ENCODE measurements at places on chromosomes 2 and 18.

DNA sequence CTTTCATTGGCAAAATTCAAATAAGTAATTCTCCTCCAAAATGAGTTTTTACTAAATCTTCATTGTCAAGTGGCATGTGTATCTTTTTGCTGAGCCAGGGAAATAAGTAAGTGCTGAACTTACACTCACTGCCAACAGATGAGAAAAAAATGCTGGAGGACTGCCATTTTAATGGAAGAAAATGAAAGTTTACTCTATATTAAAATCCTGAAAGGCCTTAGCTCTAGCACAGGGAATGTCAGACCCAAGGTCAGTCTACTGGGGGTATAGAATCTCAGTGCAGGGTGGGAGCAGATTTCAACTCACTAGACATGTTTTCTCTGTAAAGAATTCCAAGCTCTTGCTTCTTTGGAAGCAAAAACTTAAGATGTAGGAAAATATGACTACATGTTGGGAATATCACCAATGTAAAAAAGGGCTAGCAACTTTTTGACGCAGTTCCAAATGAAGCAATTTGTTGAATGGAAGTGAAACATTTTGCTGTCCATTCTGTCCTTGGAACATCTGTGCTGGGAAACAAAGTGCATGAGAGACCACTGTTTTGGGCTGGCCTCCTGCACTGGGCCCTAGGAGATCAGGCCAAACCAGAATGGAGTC is 127.0 kb downstream of the ST6GAL2 start:
- no peak for DNase-seq

DNA sequence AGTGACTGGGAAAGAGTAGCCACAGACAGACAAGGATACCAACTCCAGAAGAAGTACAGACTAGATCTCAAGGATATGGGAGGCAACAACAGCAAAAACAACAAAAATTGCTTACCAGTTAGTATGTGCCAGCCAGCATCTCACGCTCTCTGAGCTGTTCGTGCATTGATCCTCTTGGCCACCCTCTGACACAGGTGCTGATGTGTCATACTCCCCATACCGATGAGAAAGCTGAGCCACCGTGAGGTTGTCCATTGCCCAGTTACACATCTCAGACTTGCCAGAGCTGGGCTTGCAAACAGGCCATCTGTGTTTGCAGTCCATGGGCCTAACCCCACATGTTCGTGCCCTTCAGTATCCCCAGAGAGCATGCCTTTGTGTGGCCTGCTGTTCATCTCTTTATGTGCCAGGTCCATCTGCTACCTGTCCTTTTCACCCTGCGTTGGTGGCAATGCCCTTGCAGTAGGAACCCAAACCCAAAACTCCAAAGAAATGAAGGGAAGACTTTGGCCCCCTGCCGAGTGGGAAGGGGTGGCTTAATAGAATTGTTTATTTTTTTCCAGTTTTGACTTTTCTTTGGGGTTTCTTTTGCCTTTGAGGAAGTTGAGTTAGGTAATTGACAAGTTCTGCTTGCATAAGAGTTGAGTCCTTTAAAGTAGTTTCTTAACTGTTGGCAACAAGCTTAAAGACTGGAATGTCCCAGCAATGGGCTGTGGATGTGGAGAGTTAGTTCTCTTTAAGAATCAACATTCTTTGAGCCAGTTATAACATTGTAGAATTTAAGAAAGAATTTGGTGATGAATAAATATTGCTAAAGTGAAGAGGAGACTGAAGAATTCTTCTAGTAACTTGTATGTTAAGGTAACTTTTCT is 46.7 kb downstream of the LYPD6B start:
- DNase-seq, result no peak

DNA sequence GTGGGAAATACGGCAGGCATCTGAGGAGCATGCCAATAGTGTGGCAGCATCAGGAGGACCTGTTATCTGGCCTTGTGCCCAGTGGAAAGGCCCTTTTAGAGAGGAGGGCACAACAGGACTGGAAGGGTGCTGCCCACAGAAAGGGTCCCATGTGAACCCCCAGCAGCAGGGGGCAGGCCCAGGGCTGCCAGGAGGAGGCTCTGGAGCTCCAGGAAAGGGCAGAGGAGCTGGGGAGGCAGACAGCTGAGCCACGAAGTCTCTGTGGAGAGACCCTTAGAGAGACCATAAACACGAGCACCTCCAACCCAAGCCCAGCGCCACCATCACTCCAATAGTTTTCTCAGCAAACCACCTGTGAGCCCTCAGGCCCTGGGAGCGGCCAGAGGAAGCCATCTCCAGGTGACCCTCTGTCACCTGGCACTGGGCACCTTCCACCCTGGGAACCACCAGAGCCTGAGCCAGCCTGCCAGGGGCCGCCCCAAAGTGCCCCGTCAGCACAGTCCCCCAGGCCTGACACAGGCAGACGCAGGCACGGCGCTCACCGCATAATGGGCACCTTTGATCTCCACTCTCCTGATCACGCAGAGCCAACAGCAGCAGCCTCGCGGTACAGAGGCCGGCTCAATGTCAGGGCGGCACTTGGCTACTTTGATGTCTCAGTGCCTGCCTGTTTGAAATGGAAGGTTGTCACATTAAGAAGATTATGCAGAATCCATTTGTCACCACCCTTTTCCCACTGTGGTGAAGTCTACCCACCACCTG is 162.5 kb upstream of the RAB6C start:
- DNase-seq, result no peak

GRCh38 chr2:32946314-32947075 is at the start of gene LTBP1:
TSS of gene LTBP1 (plus strand) at chr2:32946953. CDS start at chr2:32947325, 372 bp downstream.
- DNase-seq, result no peak

GRCh38 chr2:26018184-26019055 is 15.5 kb upstream of the RAB10 start:
- no peak for DNase-seq

GRCh38 chr18:5142859-5143258 is 54.2 kb downstream of the AKAIN1 start:
- peak; percentile 40 for DNase-seq

GRCh38 chr18:58697146-58697545 is 25.9 kb downstream of the MALT1 start:
- DNase-seq, result no peak

DNA sequence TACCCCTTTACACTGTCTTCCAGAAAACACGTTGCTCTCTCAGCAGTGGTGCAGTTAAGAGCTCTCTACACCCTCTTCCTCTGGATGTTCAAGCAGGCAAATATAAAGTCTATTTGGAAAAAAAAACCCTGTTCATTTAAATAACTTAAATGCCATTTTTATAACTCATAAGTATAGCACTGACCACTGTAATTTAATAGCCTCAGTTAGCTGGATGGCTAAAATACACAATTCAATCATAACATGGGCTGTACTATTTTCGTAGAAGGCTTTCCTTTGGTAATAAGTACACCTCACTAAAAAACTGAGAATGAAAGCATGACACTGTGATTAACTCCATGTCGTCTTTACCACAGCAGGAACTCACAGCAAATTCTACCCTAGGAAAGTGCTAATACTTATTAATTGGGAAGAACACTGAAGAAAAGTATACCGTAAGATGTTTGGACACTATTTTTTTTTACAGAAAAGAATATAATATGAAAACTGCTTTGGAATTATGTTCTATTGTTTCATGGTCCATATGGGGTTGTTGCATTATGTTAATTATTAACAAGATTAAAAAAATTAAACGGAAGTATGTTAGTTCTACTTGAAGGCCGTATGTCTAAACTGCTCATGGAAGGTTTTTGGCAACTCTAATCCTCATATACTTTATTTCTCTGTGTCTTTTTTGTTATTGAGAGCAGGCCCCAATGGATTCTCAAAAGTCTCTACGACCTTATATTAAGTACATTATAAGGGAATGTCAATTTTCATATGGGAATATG is 269.1 kb downstream of the ZNF385B start:
- DNase-seq, result no peak

GRCh38 chr2:60834270-60834717 is 47.1 kb upstream of the REL start:
- no peak for DNase-seq

GRCh38 chr2:122706757-122707223 is 951.3 kb downstream of the TSN start:
- DNase-seq, result no peak

GRCh38 chr18:45739268-45739667 is 15.3 kb downstream of the SLC14A1 start:
- DNase-seq, result no peak

DNA sequence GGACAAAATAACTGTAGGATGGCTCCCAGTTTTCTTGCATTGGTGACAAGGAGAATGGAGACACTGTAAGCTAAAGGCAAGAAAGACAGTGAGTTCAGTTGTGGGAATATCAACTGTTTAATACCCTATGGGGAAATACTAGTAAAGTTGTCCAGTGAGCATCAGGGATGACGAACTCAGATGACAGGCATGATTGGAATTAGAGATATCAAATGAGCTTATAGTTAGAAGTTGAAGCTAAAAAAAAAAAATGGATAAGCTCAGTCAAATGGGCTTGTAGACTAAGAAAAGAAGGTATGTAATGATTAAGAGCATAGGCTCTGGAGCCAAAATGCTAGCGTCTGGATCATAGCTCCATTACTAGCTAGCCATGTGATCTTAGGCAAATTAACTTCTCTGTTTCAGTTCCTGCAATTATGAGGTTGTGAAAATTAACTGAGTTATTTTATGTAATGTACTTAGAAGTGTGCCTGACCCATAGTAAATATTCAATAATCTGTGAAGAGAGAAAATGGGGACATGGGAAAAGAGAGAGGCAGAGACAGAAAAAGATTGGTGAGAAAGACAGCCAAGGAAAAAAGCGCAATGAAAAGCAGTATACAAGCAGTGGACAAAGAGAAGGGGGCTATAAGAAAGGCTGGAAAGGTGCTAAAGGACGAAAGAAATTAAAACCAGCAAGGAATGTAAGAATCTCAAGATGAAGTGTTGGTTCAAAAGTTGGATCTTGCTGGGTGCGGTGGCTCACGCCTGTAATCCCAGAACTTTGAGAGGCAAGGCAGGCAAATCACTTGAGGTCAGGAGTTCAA is 95.7 kb upstream of the SLC39A10 start:
- no peak for DNase-seq

DNA sequence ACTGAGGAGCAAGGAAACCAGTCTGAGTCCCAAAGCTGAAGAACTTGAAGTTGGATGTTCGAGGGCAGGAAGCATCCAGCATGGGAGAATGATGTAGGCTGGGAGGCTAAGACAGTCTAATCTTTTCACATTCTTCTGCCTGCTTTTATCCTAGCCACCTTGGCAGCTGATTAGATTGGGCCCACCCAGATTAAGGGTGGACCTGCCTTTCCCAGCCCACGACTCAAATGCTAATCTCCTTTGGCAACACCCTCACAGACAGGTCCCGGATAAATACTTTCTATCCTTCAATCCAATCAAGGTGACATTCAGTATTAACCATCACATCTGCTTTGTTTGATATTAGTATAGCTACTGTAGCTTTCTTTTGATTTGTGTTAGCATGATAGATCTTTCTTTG is 27.1 kb downstream of the VRK2 start:
- no peak for DNase-seq

- DNase-seq, result no peak
Measured at GRCh38 chr2:10370390-10370789, 67.7 kb downstream of the HPCAL1 start.

DNA sequence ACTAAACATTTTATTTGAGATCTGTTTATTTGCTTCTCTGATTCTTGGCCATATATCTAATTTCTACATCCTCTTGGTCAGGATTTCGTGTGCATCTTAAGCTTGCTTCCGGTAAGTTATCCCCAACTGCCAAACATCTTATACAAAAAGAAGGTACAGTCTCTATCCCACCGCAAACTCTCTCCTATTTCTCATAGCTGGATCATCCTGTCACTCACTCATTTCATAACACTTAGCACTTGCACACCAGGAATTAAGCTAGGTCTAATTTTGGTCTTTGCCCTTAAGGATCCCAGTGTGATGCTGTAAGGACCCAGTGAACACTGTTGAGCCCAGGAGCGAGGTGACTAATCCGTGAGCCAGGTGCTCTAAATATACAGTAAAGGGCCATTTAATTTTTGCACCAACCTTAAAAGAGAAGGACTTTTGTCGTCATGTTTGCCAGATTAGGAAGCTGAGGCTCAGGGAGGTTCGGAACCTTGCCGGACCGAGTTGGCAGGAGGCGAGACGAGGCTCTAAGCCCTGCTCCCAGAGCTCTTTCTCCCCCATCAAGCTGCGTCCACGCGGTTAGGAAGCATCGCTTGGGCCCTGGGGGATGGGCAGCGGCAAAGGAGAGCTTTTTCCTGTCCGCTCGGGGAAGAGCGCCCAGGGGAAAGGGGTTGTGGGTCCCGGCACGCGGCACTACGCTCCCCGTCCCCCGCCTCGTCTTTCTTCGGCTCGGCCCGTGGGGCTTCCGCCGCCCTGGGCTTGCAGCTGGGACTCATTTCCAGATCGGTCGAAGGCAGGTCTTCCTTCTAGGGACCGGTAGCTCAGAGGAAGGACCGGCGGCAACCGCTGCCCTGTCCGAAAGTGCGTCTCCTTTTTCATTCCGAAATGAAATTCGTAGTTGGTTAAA is 4.1 kb upstream of the ITPRIPL1 start:
- DNase-seq, result no peak

GRCh38 chr2:128492966-128493811 is 174.5 kb upstream of the HS6ST1 start:
- DNase-seq, result no peak

DNA sequence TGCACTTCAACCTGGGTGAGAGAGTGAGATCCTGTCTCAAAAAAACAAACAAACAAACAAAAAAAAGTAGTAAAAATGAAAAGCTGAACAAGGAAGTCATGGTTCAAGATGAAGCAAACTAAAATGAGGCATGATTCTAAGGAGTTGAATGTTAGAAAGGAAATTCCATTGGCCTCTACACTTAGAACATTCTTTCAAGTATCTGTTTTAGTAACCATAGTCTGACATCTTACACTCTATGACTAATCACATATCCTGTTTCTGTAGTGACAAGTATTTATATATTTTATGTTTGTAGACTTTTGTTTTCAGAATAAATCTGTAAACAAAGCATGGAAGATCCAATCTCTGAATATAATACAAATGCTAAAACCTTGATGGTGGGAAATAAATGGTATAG is 164.1 kb downstream of the KIAA1328 start:
- DNase-seq, result no peak

DNA sequence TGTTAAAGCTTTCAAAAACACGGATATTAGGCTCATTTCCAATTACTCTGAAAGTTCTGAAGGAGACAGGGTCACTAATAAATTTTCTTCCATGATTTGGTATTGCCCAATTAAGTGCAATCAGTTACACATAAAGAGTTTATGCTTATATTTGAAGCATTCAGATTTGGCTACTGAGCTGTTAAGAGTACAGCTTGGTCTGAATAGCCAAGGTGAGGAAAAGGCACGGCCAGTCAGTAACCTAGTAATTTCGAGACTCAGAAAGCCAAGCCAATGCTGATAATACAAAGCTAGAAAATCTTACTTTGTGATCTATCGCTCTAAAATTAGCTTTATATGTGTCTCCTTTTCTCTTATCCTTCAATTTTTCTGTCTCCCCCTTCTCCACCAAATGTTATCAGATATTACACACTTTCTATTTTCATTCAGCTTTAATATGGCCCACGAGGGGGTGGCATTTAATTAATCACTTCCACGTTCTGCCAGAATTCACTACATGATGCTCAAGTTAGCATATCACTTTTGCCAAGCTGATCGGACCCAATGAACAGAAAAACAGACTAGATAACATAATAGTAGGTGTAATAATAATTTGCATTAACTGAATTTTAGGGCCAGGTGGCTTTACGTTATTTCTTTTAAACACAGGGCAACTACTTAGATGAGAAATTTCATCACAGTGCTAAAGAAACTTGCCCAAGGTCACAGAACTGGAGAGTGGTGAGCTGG is 138.4 kb downstream of the TCF4 start:
- no peak for DNase-seq

Measured in NCI-H2081 treated with DMSO at 0.1 percent for 48 hours (cell line).